CD8-positive, alpha-beta T cell (primary cell): ENCODE measurements at places on chromosomes 7 and 10. TPM values are rescaled to one million over a fixed set of nuclear protein-coding genes. Genes with fewer than 3 reads are reported as not detected.

ZCWPW1 gene
- 5.7 TPM for total RNA-seq

SIRT1 gene
- total RNA-seq = 74.5 TPM

RSU1 gene
- total RNA-seq = 23.8 TPM

SFTPD gene
- not detected for total RNA-seq
